Uterus (tissue), 4 donors: ENCODE measurements at places on chromosomes 13 and 19.

DNA sequence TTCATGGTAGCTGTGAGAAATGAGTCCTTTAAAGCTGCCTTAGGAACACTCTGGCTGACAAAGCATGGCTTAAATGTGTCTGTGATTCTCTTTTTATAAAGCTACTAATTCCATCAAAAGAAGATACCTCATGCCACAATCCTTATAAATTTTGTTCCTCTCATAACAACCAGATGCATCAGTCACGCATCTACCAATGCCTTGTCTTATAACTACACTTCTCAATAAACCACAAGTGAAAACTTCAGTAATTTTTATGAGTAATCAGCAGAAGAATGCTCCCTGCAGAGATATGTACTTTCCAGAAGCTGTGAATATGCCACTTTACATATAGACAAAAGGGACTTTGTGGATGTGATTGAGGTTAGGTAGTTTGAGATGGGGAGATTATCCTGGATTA lies 147.8 kb downstream of the SUCLA2 start:
- DNase-seq, result no peak

GRCh38 chr13:63307228-63307627 lies 1891.6 kb upstream of the PCDH20 start:
- no peak for DNase-seq

- DNase-seq, result no peak
Observed at GRCh38 chr19:31254180-31254551, 95.1 kb downstream of the TSHZ3 start.

DNA sequence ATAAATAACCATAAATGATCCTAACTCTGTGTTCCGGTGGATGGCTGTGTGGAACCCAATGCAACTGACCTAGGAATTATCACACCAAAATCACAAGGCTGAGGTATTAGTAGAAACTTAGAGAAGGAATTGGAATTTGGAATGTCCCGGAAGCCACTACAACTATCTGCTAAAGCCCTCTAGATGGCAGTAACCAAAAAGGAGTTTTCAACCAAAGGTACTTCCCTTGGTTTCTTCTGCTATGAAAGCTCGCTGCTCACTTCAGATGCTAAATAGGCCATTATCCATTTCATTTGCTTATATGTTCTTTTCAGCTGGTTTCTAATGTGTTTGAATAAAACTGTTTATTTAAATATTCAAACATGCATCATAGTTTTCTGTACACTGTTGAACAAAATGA lies 1589.1 kb upstream of the SPRY2 start:
- no peak for DNase-seq
